ENCODE measurements at places on chromosomes 12 and 14.

DNA sequence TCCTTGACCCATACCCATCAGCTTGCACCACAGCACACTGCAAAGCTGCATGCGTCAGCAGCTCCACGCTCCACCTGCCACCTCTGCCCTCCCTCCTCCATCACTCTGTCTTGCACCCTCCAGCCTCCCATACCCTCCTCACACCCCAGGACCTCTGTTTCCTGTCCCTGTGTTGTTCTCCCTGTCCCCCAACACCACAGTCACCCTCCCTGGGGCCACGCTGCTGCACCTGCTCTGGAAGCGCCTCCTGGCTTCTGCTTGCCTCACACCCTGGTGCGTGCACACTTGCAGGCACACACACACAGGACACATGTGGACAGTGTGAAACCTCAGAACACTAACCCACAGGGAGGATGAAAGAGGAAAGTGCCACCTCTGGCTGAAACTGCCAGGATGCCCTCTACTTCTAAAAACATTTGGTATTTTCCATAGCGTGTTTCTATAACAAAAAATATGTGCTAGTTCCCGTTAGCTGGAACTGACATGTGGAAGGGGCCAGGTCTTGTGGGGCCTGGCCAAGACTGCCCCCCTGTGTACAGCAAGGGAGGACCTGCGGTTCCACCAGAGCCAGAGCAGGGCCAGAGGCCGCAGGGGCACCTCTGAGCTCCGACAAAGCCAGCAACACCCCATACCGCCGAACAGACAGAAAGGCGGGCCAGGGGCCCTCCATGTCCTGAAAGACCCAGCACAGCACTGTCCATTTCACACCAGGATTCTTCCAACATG lies 10.0 kb downstream of the BRF1 start:
- DNase-seq = no peak

DNA sequence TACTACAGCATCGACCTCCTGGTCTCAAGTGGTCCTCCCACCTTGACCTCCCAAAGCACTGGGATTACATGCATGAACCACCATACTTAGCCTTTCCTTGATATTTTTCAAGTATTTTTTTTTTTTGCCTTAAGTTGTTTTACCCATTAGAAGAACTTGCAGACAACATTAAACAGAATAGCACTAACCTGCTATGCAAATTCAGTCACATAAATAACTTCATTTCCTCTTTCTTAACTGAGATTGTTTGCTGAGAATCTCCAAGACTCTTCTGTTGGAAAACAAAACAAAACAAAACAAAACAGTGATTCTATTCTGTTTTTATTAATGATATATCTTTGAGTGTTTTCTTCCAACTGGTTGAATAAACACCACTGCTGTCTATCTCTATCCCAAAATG lies 115.9 kb upstream of the IFNG-AS1 start:
- DNase-seq = no peak

- no peak for DNase-seq
Measured at GRCh38 chr12:74624201-74624600, 86.6 kb downstream of the ATXN7L3B start.

DNA sequence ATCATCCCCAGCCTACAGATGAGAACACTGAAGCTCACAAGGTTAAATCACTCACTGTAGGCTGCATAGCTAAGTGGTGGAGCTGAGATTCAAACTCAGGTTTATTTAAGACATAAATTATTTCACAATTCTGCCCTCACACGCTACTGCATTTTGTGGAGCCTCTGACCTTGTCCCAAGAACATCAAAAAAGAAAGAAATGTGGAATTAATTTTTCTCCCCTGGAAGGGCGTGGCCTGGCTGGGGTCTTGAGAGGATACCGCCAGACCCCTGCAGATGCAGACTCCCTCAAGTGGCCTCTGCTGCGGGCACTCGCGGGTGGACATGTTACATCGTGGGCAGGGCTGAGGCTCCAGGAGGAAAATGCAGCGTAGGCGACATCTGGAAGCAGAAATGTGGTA lies 40.6 kb downstream of the LTBP2 start:
- DNase-seq = peak; percentile 88

DNA sequence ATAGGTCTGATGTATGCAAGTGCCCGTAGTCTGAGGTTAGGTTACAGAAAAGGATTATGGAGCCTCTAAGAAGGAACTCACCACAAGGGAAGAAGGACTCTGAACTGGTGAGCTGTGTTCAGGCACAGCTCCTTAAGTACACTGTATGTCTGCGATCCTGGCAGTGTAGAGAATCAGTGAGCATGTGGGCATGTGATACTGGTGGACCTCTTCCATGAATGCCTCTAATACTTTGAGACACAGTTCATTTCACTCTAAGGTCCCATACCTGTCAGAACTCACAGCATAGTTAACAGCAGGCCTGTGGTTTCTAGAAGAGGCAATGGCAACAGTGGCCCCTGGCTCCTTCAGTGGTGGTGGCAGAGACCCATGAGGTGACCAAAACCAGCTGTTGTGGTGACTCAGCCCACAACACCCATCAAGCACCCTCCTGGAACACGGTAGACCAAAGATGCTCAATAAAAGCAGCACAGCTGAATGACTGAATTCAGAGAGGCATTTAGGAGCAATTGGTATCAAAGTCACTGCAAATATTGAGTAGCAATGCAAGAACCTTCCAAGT lies 6.9 kb upstream of the OR6J1 start:
- peak; percentile 52 for DNase-seq

DNA sequence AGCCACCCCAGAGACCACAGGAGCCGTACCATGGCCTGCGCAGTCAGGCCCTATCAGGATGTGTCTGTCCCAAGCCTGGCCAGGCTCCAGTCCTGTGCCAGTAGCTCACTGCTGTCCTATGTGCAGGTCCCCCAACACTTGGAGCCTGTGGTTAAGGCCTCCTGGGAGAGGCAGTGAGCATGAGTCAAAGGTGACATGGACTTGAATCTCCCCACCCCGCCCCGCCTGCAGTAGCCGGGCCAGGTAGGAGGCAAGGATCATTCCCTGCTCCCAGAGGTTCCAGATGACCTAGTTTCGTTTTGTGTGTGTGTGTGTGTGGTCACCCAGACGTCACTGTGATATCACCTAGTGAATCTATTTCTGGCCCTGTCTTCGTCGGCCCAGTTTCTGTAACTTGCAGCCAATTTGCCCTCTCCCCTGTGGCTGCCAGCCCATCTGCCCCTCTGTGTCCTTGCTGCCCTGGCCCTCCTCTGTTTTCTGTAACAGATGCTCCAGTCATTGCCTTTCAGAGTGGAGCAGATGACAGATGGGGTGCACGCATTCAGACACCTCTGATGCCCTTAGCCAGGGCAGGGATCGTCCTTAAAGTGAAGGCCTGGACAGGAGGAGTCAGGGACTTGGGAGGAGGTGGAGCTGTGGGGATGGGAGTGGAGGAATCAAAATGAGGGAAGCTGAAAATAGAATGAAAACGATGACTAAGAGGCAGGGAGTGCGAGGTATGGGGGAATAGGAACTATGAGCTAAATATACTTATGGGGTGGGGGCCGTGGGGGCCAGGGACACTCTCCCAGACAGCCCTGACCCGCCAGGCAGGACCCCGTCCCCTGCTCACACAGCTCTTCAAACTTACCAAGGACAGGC lies 37.4 kb downstream of the SLC6A12 start:
- DNase-seq = peak; percentile 57

DNA sequence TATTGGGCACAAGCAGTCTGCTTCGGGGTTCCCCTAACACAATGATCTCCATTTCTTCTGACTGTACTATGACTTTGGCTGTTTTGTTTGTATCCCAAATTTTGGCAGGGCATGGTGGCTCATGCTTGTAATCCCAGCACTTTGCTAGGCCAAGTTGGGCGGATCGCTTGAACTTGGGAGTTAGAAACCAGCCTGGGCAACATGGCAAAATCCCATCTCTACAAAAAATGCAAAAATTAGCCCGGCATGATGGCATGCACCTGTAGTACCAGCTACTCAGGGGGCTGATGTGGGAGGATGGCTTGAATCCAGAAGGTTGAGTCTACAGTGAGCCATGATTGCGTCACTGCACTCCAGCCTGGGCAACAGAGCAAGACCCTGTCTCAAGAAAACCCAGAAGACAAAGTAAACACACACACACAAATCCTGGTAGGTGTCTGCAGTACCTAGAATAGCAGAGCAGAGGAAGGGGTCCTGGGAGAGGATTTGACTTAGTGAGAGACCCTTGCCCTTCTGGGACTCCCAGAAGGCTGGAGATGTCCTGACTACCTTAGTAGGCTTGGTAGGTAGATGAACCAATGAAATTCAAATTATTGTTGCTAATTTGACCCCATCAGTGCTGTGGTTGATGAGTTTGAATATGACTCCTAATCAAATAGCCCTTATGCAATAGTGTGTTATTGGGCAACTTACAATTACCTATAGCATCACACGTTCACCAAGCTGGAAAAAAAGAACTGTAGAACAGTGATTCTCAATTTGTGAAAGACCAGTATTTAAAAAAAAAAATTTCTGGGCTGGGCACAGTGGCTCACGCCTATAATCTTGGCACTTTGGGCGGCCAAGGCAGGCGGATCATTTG lies 6.8 kb upstream of the AEBP2 start:
- DNase-seq = no peak

DNA sequence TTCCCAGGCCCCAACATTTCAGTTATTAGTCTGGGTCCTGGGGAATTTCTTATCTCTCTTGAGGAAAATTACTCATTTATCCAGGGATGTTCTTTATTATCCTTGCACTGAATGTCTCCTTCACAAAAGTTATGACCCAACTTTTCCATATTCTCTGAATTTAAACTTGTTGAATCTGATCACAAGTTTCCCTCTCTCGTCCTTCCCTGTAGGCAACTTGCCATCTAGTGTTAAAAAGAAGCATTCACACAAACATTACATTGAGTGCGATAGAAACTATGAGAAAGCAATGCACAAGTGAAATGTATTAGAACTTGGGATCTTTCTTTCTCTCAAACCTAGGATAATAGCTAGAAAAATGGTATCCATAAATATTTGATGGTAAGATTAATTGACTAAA lies 608.4 kb downstream of the FSCB start:
- no peak for DNase-seq

- peak; percentile 82 for DNase-seq
Measured at GRCh38 chr14:55430024-55430690, 10.3 kb downstream of the TBPL2 start.

- DNase-seq = no peak
Measured at GRCh38 chr12:17372508-17372907, 717.5 kb downstream of the RERGL start.

DNA sequence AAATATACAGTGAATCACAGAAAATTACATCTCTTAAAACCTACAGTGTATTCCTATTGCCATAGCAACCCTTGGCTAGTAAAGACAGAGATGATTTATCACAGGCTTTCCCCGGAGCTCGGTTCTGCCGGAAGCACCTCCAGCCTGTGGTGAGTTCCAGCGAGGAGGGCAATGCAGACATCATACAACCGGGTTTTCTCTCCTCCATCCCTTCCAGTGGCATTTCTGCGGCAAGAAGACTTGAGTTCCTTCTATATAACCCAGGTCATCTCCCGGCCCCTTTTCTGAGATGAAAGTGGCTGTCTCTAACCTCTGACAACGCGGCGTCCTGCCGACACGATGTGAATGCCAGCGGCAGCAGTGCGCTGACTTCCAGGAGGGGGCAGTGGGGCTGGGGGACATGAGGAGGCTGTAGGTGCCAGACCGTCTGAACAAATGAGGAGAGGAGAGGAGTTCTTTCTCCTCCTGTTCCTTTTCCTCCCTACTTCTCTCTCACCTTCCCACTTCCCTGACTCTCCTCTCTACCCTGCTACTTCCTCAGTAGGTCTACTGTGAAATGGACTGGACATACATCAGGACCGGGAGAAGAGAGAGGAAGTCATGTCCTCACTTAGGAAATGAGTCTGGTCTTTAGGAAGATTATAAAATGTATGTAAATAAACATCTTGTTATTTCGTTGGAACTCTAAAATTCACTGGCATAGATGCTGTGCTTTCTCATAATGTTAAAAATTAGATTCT lies 68.6 kb upstream of the MAX start:
- peak; percentile 77 for DNase-seq

DNA sequence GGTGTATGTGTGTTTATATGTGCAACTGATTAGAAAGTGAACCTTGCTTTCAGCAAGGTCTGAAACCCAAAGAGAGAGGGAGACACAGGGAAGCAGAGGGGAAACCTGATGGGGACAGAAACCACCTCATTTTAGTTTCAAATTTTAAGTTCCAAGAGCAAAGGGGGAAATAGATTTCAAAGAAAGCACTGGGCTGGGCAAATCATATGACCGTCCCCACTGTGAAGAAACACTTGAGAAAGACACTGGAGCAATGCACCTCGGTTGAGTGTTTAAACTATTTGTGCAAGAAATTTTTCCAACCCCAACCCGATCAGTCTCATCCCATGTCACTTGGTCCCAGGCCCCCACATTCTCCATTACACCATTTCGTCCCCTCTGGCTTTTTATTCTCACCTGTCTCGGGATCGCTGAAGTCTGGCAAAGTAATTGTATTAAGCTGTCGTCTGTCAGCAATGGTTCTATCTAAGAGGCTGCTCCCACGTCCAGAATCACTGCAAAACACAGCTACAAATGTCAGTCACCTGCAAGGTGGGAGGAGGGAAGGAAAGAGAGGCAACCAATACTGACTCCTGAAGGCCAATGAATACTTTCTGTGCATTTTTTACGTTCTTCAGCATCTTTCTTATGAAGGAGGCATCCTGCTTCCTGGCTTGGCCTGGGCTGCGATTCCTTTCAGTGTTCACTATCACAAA lies 205.7 kb downstream of the TTC7B start:
- DNase-seq = no peak

DNA sequence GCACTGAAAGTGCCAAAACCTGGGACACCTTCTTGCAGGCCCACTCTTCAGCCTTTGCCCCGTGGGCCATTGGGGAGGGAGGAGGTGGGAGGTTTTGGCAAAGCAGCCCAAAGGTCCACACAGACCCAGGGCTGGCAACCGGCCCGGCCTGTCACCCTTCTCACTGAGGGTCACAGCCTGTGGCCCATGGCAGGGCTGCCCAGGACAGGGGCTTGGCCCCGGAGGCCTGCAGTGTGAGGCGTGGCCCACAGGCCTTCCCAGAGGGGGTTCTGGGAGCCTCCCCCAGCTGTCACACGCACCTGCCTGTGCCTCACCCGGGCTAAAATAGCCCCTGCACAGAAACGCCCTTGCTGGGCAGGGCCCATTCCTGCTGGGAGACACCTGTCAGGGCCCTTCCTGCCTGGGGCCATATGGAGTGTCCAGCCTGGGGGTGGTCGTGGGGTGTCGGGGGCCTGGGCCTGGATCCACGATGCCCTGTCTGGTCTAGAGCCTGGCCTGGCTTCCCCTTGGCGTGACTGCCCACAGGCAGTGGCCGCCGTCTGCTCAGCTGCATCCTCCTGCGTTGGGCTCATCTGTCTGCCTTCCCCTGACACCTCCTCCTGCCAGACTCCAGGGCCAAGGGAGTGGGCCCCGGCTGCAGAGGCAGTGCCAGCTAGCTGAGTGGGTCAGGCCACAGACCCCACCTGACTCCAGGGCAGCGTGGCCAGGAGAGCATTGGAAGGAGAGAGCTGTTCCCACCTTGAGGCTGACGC lies 19.2 kb downstream of the PACS2 start:
- no peak for DNase-seq
